ENCODE measurements at places on chromosomes 4 and X.

DNA sequence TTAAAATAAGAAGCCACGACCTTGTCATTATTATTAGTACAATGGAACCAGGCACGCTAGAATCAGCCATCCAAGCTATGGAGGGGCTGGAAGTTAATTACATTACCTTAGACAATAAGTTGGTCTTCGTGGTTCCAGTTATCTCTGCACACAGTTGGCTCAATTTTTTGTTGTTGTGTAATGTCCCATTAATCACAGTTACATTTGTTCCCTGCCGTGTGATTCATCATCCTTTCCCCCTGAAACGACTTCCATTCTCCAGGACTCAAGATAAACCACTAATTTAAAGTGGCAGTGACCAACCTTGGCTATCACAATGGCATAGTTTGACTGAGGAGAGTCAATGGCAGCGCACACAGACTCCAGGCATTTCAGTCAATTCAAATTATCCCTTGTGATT lies 905.0 kb downstream of the RAB28 start:
- no peak for DNase-seq

DNA sequence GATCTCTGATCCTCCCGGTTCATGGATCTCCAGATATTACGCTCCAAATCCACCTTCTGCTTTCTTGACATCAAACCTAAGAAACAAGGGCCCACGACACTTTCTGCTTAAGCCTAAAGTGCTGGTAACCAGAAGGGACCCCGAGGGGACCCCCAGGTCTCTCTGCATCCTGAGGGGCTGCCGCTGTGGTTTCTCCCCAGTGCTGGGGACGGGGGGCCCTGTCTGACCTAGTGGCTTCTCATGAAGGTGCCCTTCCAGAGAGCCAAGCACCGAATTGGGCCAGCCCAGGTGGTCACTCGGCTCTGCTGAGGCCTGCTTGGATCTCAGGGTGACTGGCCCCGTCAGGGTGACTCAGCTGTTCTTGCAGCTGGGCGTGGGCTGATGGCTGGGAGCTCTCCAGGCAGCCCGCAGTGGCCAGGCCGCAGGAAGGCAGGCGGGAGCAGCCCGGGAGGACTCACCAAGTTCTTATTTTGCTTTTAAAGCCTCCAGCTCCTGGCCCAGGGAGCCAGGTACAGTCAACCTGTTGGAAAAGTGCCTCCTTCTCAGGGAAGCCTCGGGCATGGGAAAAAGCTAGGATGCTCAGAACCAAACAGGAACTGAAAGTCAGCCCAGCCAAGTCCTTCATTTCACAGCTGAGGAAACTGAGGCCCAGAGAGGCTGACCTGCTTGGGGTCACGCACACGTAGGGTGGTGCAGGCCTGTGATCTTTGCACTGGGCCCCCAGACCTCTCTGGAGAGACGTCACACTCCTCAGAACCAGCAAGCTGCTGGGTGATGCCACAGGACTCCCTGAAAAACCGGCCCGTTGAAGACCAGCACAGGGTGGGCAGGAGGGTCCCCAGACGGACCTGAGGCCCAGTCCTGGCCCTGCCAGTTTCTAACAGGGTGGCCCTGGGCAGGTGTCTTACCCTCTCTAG lies 16.7 kb downstream of the BLOC1S4 start:
- no peak for DNase-seq

- peak; percentile 24 for DNase-seq
Observed at GRCh38 chr4:78592088-78592783, 40.7 kb downstream of the ANXA3 start.

DNA sequence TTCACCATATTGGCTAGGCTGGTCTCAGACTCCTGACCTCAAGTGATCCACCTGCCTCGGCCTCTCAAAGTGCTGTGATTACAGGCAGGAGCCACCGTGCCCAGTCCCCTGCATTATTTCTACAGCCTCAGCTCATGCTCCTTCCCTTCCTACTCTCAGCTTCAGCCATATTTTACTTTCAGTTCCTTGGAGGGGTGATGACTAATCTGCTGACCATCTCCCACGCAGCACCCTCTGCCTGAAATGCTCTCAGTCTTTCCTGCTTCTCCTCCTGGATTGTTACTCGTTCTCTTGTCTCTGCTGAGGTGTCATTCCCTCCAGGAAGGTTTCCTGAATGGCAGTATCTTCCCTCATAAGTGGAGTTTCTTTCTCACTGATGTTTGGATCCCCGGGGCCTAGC lies 63.3 kb downstream of the MOSPD2 start:
- no peak for DNase-seq

DNA sequence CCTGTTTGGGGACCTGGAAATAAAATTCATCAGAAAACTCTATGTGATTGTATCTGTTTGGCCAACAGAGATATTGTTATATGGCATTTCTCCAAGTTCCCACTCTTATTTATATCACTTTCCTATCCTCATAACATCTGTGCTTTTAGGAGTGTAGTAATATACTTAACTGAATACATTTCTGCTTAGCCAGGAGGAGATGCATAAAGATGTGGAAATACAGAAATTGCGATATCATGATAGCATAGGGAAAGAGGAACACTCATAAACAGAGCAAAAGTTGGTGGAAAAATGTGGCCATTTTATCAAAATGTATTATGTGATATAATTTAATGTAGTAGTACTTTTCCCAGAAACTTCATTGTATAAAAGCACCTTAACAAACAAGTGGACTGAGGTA lies 46.1 kb upstream of the TSPAN7 start:
- no peak for DNase-seq

DNA sequence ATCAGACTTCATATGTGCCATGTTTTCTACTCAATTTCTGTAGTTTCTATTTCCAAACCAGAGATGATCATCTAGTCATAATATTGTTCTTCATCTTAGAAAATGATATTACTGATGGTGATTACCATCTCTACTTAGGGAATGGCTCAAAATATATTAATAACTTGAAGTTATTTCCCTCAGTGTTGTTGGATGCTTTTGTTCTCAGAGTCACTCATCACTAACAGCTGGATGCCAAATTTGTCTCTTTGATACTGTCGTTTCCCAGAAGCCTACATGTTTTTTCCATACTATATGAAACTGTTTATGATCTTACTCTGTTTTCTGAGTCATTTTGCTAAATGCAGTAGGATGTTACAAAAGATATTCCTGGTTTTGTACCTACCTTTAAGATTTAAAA lies 8.9 kb downstream of the PGAM4 start:
- no peak for DNase-seq

- DNase-seq, result no peak
Observed at GRCh38 chr4:41609851-41610250, 71.9 kb downstream of the LIMCH1 start.

- no peak for DNase-seq
Observed at GRCh38 chr4:174284487-174284886, 776 bp downstream of the CEP44 start.

DNA sequence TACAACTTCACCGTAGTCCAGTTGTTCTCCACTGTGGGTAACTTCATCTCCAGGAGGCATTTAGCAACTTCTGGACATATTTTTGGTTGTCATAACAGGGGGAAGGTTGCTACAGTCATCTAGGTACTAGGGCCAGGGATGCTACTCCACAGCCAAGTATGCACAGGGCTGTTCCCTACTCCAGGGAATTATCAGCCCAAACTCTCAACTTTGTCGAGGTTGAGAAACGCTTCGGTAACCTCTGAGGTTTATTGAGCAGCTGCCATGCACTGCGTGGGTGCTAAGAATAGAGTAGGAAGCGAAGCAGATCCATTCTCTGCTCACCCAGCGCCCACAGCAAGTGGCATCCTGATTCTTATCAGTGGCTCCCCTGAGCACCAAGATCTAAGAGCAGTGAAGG lies 8.2 kb downstream of the FGFBP1 start:
- DNase-seq, result no peak

GRCh38 chrX:151039351-151039750 lies 56.2 kb downstream of the HMGB3 start:
- no peak for DNase-seq
